Muscle of back (tissue), 13 donors: ENCODE measurements at places on chromosomes 16 and 17.

GRCh38 chr16:78140818-78141466 lies 41.5 kb downstream of the WWOX start:
- DNase-seq, result no peak

GRCh38 chr16:11188801-11189740 lies 66.9 kb downstream of the SOCS1 start:
- DNase-seq, result no peak

DNA sequence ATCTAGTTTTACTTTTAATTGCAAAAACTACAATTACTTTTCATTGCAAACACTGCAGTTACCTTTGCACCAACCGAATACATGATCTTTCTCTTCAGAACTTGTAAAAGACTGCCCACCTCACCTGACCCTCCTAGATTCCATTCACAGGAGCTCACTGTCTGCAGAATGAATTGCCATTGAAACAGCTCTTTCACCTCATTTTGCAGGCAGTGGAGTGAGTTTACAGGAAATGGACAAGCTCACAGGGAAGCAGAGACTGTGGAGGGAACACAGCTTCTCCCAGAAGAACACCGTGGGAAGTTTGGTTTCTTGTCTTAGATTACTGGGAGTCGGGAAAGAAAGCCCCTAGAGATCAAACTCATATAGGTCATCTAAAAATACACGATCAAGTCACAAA lies 439.7 kb upstream of the RBFOX1 start:
- no peak for DNase-seq

DNA sequence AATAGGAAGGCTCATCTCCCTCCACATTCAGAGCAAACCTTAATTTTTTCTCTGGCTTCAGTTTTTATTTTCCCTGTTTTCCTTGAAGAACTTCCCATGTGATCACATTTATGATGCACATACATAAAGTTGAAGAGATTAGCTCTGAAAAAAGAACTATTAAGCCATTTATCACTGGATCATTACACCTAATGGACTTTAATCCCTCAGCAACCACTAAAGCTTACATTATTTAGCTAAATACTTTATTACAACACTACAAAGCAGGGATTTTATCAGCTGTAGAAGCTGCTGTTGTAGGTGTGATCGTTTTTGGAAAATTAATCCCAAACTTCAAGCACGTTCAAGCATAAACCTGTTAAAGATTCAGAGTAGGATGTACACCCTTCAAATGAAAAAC lies 21.1 kb downstream of the SMYD4 start:
- DNase-seq, result no peak

GRCh38 chr16:68762996-68763756 lies 26.1 kb downstream of the CDH1 start:
- peak; percentile 57 for DNase-seq

- no peak for DNase-seq
Measured at GRCh38 chr16:83951544-83951943, 1.5 kb upstream of the OSGIN1 start.

- DNase-seq, result no peak
Measured at GRCh38 chr16:17414421-17414820, 56.3 kb downstream of the XYLT1 start.

DNA sequence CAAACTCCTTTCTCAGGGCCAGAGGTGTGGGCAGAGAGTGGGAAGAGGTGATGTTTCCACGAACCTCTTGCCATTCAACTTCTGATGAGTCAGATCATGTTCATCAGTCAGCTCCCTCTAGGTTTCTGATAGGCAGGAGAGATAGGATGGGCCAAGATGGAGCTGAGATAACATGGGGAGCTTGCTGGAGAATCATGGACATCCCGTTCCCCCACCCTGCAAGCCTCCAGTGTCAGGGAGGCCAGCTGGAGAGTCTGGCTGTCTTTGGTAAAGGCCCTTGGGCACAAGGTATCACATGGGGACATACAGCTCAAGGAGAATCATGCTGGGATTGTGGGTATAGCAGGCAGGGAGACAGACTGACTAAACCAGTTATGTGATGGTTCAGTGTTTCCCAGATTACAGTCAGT lies 136.0 kb upstream of the IRX3 start:
- no peak for DNase-seq

- DNase-seq, result no peak
Measured at GRCh38 chr17:17035920-17036523, 6.2 kb upstream of the MPRIP start.

DNA sequence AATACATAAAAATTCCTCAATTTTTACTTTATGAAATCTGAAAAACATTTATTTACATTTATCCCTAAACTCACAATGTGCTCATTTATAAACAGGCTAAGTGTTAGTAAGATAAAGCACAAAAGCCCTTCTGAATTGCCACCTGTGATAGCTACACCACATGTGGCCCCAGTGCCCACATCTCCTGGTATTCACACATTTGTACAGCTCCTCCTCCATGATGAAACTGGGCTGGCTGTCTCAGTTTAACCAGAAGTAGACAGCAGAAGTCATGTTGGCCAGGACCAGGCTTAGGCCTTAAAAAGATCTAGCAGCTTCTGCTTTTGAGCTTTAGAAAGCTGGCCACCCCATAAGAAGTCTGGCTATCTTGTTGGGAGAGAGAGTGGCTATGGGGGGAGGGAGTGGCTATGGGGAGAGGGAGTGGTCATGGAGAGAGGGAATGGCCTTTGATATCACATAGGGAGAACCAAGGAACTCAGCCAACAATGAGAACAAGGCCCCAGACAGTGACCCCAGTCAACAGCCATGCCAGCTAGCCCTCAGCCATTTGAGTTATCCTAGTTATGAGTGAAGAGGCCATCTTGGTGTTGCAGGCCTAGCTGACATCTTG lies 47.4 kb downstream of the CEP95 start:
- no peak for DNase-seq
